Fibroblast of skin of back (primary cell): ENCODE measurements at places on chromosomes 16 and 17.
A peak's percentile ranks its signal among the peaks of the same experiment; 100 is the strongest.

DNA sequence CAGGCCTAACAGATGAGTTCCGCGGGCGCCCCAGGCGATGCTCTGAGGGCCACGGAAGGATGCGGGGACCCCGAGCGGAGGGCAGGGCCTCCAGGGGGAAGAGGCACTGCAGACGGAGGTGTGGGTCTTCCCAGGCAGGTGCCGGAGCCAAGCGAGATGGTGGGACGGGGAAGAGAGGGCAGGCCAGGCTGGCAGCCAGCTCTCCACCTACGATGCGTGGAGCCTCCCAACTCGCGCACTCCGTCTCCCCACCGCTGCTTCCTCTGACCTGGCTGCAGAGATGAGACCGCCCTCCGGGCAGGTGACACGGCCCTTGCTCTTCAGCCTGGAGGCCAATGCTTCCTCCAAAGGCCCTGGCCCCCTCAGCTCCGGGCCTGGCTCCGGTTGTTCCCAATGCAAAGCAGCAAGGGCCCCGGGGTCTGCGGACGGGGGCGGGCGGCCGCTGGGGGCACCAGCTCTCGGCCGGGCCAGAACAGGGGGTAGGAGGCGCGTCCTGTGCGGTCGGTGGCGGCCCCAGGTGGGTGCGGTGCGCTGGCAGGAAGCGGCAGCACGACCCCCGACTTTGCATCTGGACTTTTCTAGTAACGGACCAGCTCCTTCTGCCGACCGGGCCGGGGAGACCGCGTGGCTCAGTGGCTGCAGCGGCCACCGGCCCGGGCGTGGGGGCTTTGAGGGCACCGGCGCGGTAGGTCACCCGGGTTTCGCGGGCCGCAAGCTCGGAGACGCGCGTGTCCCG is 1.5 kb upstream of the SOX8 start:
- DNase-seq = no peak

- no peak for DNase-seq
Measured at GRCh38 chr17:4518901-4519300, 20.2 kb downstream of the SPNS2 start.

DNA sequence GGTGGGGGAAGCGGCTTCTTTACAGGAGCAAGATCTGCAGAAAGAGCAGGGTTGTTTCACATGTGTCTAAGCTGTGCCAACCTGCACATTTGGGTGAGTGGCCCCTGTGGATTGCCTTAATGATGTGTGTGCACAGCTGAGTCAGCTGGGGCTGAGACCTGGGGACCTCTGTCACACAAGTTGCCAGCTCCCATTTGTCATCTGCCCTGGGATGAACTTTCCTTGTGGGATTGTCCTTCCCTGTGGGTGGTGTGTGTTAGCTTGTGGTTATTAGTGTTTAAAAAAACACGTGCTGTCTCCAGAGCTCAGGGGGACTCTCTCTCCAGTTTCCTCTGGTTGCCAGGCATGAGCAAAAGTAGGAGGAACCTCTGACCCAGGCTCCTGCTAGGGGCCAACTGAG is 400.5 kb upstream of the CCL2 start:
- DNase-seq = no peak

DNA sequence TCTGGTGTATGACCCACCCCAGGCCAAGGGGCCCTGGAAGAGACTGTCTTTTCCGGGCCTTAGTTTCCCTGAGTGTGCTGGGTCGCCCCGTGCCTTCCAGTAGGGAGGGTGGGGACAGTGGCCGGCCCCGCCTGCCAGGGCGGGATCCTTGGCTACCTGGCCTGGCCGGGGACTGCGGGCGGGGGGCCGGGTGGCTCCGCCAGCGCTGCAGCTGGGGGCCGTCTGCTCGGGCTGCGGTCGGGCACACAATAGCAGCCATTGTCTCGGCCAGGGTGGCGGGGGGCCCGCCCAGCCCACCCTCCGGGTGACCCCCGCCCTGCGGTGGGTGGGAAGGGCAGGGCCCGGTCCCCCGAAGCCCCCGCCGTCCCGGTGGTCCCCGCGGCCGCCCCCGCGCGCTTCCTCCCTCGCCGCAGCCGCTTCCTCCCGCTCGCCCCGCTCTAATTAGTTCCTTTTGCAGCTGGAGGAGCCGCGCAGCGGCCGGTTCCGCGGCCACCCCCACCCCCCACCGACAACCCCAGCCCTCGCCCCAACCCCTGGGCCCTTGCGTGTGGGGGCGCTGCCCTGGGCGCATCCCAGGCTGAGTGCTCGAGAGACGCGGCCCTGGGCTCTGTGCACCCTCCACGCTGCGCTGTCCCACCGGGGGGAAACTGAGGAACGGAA is 11.6 kb downstream of the GLIS2 start:
- no peak for DNase-seq

DNA sequence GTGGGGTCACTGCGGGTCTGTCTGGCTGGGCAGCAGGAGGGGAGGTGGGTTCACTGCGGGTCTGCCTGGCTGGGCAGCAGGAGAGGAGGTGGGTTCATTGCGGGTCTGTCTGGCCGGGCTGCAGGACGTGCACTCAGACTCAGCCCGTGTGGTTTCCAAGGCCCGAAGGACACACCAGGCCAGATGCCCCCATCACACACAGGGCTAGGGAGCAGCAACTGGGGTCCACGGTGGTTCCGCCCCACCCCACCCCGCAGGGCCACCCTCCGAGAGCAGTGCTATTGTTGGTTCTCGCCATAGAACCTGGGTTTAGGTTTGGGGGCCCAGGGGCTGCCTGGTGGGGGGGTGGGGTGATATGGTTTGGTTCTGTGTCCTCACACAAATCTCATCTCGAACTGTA is 5.8 kb upstream of the CIAO3 start:
- no peak for DNase-seq

GRCh38 chr16:11737713-11738112 is 4.9 kb downstream of the TXNDC11 start:
- no peak for DNase-seq

- DNase-seq = no peak
Measured at GRCh38 chr16:28587386-28587785, 9.5 kb downstream of the SULT1A2 start.

DNA sequence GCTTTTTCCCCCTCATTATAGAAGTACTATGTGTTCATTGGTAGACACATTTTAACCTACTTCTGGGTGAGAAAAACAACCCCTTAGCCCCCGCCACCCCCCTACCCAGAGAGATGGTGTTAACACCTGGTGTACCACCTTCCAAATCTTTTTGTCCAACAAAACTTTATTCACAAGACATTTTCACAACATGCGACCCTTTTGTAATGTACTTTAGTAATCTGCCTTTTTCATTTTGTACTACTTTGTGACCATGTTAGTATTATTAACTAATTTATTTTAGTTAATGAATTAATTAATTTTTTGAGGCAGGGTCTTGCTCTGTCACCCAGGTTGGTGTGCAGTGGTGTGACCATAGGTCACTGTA is 20.0 kb downstream of the PLCG2 start:
- DNase-seq = no peak

DNA sequence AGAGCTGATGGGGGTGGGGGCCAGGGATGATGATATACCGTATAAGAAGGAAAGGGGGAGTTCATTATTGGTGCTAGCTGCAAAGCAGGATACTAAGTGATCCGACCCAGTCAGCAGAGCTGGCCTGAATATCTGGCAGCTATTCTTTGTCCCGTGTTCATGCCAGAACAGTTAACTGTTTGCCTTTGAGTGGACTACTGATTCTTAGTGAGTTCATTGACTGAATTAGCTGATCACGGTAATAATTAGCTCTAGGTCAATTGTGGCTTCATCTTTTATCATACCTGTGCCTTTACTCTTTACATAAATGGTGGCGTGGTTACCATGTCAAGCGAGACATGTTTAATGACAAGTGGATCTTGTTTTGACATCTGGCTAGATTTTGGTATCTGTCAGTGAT is 5.3 kb downstream of the KPNB1 start:
- DNase-seq = no peak

- no peak for DNase-seq
Measured at GRCh38 chr17:53896047-53896446, 73.3 kb downstream of the KIF2B start.

GRCh38 chr16:7980133-7980483 is 610.2 kb downstream of the TMEM114 start:
- no peak for DNase-seq

GRCh38 chr17:8556074-8556473 is 74.5 kb downstream of the MYH10 start:
- peak; percentile 58 for DNase-seq

DNA sequence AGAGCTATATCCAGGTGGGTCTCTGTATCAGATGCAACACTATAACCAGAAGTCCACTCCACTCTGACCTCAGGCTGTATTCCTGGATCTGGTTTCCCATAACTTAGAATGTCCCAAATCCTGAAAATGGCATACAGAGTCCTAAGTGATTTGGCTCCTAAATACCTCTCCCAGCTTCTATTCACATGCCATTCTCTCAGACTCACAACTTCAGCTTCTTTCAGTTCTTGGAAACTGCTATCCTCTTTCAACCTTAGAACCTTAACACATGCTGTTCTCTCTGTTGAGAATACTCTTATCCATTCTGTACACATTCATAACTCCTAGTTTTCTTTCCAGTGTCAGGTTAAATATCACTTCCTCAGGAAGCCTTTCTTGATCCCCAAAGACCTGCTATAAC is 132.0 kb downstream of the BRIP1 start:
- peak; percentile 2 for DNase-seq

DNA sequence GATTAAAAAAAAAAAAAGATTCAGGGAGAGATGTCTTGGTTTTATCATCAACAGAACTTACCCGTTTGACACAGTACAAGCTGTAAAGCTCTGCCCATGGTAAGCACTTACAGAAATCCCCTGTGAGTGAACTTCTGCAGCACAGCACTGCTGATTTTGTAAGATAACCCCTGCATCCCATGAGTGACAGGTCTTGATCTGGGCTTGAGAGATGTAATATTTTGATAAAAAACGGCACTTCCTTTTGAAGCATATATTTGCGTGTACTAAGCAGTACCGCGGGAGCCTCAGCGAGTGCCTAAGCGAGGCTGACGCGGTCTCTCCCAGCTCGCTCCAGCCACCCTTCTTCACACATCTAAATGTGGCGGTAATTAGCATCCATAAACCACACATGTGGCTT is 50.5 kb downstream of the IKZF3 start:
- no peak for DNase-seq

GRCh38 chr17:83117583-83117982 is 38.2 kb downstream of the METRNL start:
- no peak for DNase-seq

GRCh38 chr17:28716740-28717577 is 709 bp downstream of the RAB34 start:
- DNase-seq = peak; percentile 37

DNA sequence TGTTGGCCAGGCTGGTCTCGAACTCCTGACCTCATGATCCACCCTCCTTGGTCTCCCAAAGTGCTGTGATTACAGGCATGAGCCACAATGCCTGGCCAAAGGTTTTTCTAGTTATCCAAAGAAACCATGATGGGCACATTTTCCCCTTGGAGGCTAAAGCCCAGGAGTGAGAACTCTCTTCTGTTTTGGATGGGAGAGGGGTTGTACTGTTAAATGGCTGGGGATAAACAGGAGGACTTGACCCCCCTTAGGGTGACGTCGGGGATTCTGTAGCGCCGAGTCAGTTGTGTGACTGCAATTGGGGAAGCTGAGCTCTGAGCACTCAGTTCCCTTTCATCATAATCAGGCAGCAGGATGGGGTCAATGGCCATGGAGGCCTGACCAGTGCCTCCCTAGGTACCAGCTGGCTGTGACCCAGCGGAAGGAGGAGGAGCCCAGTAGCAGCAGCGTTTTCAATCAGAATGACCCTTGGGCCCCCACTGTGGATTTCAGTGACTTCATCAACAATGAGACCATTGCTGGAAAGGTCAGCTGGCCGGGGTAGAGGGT is 4.1 kb downstream of the AOC3 start:
- DNase-seq = no peak

DNA sequence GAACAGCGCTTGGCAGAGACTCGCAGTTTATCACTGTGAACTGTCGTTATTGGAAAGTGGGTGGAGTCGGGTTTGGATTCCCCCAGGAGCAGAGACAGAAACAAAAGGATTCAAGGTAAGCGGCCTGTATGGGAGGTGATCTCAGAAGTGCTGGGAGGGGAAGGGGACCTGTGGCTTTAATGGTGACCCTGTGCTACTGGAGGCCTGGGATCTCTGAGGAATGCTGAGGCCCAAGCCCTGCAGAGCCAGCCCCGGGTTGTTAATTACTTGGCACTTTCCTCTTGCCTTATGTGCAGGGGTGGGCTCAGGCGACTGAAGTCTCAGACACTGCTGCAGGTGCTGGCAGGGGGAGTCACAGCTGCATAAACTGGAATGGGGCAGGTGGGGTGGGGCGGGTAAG is 27.4 kb downstream of the IRF8 start:
- no peak for DNase-seq

GRCh38 chr16:648071-648780 is 939 bp upstream of the WDR90 start:
- DNase-seq = peak; percentile 29

- no peak for DNase-seq
Measured at GRCh38 chr17:21313320-21313719, 28.8 kb downstream of the MAP2K3 start.

DNA sequence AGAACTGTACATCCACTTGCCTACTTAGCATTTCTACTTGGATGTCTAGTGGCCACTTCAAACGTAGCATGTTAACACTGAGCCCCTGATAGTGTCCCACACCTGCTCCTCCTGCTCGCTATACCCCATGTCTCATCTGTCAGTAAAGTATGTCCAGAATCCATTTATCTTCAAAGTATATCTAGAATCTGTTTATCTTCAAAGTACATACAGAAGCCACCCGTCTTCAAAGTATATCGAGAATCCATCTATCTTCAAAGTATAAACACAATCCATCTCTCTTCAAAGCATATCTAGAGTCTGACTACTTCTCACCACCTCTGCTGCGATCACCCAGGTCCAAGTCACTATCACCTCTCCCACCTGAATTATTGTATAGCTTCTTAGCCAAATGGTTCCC is 43.8 kb downstream of the MYO1D start:
- DNase-seq = no peak

DNA sequence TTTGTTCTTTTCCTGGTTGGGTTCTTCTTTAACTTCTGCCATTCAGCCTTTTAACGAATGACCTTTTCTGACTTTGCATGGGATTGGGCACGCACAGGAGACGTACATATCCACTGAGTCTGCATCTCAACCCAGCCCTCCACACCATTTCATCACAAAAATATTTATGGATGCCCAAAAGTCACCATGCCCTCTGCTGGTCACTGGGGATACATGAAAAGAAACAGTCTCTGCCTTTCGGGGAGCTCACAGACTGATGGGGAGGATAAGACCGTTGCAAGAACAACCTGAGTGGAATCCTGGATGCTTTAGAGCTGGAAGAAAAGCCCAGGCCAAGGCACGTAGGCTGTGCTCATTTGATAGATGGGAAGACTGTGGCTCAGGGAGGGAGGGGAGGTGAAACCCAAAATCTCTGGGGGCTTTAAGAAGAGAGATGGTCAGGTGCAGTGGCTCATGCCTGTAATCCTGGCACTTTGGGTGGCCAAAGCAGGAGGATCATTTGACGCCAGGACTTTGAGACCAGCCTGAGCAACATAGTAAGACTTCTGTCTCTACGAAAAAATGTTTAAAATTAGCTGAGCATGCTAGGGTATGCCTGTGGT is 7.9 kb upstream of the MT2A start:
- peak; percentile 68 for DNase-seq

- DNase-seq = peak; percentile 40
Measured at GRCh38 chr17:12445331-12445730, 220.4 kb upstream of the MYOCD start.

GRCh38 chr17:50114849-50115357 is 15.1 kb downstream of the SAMD14 start:
- peak; percentile 71 for DNase-seq
